ENCODE measurements at places on chromosomes 6 and 20.

DNA sequence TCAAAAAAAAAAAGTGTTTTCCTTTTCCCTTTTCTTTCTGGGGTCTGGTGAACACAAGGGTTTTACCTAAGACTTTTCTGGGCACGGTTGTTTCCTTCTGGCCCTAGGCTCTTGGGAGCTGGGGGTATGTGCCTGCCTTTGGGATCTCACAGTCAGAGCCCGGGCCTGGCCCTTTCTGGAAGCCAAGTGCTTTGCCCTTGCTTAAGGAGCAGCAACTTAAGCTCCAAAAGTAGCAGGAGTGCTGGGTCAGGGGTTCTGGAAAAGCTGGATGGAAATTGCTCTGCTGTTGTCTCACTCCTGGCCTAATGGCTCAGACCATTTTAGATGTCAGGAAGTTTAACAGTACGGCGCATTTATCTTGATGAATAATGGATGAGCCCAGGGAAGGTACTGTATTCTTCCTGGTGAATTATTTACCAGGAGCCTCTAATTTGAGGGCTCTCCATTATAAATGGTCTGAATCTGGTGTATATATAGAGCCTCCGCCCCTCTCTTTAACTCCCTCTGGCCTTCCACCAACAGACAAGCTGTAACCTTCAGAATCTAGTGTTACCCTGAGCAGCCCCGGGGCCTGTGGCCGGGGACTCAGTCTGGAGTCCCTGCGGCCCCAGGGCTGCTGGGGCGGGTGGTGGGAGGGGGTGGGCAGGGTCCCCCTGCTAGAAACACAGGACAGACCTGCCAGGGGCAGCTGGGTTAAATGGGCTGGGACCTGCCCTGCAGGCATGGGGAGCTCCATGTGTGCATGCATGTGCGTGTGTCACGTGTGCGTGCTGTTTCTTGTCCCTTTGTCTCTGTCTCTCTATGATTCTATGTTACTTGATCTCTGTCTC is 37.5 kb downstream of the PTK7 start:
- DNase-seq = no peak

DNA sequence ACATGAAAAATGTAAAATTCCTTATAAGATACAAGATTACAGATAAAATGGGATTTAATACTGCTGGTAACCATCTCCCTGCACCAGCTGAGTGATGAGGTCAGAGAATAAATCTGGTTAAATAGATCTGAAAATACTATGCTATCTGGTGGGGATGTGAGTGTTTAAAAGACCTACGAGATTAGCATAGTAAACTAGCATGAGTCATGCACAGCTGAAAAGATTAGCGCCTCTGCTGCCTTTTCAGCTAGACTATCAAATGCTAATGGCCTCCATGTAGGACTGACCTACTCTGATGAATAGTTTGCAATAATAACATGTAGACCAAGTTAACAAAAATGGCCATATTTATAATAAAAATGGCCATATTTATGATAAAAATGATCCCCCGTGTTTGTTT is 553.3 kb downstream of the C6orf118 start:
- no peak for DNase-seq

- DNase-seq = no peak
Measured at GRCh38 chr6:74161380-74161779, 465.4 kb downstream of the CD109 start.

DNA sequence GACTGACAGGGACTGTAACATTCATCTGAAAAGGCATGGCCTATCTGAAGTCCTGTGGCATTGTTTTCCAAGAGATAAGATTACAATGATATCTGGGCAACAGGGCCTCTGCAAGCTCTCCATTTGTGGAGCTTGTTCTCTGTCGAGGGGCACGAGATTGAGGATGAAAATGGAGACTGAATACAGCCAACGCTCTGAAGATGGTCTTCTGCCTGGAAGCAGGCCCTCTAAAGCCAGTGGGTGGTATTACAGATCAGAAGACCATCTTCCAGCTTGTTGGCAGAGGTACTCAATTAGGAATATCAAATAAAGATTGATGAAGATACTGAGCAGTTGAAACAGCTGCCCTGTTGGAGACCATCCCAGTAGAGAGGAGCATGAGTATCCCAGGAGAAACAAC is 288.2 kb downstream of the CENPW start:
- no peak for DNase-seq
